ENCODE measurements at places on chromosomes 7 and 10.

DNA sequence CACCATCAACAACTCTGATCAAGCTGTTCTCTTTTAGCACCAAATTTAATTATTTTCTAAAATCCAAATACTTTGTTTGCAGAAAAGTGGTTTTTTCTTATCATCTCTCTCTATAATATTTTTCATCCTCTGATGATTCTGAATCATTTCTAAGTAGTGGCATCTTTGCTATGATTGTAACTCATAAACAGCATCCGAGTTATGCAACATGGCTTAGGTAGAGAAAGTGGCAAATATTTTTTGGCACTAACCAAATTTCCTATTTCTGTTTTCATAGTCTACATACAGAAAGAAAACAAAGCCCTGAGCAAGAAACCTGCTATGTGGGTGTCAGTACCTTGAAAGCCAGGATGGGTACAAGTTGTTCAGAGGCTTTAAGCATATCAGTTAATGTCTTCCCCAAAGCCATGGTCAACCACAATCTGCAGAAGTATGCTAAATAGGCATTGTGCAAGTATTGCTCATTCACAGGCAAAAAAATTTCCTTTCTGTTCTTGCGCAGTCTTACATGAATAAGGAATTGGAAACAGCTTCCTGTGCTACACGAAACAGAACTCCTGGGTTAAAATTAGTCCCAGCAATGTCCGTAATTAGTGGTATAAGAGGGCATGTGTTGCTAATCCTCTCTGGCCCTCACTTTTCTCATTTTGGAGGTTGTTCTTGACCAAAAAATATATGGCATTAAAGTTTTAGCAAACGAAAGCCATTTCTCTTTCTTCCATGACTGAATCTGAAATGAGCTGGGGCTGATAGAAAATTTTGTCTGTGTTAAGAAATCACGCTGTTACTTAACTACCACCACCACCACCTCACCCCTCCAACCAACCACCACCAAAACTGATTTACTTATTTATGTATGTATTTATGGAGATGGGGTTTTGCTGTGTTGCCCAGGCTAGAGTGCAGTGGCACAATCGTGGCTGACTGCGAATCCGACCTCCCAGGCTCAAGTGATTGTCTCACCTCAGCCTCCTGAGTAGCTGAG lies 325.6 kb upstream of the MAGI2 start:
- DNase-seq = no peak

- DNase-seq = no peak
Observed at GRCh38 chr7:22251281-22251680, 105.7 kb downstream of the RAPGEF5 start.

DNA sequence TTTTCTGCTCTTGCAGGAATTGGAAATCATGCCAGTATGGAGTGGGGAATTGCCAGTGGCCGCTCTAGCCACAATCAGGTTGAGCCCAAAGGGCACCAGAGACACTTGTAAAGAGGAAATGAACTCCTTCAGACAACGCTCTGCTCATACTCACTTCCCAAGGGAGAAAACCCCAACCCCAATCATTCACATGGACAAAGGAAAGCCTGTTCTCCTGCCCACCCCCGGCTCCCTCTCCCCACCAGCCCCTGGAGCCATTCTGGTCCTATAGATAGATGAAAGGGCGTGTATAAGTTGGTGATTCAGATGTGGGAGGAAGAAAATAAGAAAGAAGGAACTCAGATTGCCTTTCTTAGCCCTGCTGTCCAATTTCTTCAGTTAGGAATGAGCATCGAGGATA lies 57.4 kb downstream of the GFRA1 start:
- no peak for DNase-seq

GRCh38 chr10:75352650-75353049 lies 48.9 kb downstream of the ZNF503 start:
- no peak for DNase-seq

- DNase-seq = no peak
Observed at GRCh38 chr10:60817398-60817805, 39.1 kb downstream of the CDK1 start.

- no peak for DNase-seq
Observed at GRCh38 chr7:139246494-139246893, 15.5 kb downstream of the UBN2 start.

DNA sequence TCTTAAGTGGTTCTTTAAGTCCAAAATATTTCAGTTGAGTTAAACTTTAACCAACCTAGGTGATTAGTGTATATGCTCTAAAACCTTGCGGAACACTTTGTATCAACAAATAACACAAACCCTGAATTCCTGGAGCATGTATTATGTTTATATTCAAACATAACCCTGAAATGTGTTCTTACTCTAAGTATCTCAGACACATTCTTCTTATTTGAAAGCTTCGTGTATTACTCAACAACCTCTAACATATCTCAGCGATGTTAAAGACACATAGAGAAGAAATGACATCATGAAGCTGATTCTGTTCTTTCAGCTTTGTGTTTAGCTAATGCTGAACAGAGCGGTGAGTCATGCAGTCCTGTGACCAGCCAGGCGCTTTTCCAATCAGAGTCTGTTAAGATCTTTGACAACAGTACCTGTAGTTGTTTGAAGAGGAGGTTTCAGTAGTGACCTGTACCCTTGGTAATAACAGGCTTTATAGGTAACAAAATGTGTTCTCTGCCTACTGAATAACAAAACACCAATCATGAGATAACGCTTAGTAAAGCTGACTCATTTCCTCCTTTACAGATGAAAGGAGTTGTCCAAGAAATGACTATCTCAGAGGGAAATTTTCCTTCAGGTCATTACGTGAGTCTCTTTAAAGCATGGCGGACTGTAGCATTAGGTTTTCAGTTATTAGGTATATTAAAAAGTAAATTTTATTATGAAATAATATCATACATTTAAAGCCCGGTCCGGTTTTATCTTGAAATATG lies 67.3 kb upstream of the KLF6 start:
- peak; percentile 38 for DNase-seq

GRCh38 chr7:36185092-36185491 lies 32.0 kb downstream of the EEPD1 start:
- no peak for DNase-seq

DNA sequence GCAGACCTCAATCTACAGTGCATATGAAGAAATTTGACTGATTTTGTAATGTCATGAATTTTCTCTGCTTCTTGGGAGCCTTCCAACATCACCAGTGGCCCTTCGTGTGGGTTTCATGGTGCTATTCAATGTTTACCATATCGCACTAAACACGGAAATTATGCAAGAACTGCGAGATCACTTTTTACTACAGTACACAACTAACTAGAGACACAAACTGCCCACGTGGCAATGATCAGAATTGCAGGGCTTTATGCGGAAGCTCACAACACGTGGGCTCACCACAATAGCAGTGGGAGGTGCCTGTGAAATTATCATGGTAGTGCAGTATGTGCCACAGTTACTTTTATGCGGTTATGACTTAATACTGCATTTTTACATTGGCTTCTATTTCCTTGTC lies 449.7 kb upstream of the KLF6 start:
- no peak for DNase-seq

GRCh38 chr10:128664729-128665128 lies 538.5 kb upstream of the MKI67 start:
- no peak for DNase-seq
